ENCODE measurements at places on chromosomes 4 and X.
A peak's percentile ranks its signal among the peaks of the same experiment; 100 is the strongest.

DNA sequence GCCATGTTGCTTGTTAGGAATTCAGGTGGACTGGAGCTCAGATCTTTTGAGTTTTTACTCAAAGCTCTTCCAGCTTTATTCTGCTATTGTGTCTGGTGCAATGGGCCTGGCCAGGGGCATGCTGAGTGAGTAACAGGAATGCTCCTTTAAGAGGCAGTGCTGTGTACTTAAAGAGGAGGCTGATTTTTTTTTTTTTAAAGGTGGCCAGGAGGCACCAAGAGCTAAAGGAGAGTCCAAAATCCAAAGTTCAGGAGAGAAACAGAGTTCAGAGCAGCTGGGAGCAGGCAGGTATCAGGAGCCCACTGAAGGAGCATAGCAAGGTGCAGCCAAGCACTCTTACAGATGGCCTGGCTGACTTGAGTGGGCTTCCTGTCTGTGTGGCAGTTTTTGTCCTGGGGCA lies 178.7 kb downstream of the FMR1NB start:
- DNase-seq: no peak

DNA sequence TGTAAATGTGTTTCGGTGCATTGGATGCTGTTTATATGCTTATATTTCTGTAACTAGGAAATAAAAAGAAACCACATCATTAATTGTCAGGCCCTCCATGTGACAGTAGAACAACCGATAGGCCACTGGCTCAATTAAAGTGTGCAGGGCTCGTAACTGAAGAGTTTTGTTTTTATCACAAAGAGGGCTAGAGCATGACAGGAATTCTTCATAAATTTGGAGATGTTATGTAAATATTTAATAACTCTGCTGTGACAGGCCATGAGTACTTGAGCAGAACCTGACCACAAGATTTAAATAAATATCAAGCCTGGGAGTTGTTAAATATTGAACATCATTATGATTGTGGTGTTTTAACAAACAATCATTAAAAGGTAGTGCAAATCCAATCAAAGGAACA lies 55.9 kb downstream of the MID1 start:
- no peak for DNase-seq

GRCh38 chr4:150781191-150781590 lies 199.2 kb downstream of the MAB21L2 start:
- no peak for DNase-seq

DNA sequence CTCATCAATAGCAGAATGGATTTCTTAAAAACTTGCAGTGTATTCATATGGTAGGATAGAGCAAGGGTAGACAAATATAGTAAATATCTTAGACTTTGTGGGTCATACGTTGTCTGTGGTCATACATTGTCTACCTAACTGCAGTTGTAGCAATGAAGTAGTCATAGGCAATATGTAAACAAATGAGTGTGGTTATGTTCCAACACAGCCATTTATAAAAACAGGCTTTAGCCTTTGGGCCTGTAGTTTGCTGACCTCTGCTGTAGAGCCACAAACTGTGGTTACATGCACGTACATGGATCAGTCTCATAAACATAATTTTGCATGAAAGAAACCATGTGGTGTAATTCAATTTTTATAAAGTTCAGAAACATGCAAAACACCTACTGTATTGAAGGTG lies 98.9 kb downstream of the LARP1B start:
- DNase-seq: no peak

DNA sequence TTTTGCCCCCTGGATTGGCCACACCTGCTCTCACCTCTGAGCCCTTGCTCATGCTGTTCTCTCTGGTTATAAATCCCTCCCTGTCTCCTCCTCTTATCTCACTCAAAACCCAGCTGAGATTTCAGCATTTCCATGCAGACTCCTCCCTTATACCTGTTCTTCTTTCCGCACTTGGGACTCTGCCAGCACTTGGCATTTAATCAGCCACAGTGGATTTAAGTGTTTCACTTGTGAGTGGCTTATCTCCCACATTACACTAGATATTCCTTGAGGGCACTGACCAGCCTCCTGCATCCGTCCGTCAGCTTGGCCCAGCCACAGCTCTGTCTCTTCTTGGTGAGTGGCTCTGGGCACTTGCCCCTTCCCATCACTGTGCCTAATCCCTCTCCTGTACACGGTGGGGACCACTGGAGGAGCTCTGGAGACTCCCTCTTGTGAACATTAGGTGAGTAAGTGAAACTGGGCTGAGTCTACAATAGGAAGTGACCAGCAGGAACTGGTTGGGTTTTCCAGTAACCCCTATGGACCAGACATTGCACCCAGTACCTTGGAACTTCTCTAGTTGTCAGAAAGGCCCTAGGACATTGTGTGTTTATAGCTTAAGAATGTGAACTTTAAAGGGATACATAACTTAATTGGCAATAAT lies 19.9 kb downstream of the FGFBP1 start:
- DNase-seq: no peak

GRCh38 chr4:126298271-126298670 lies 983.5 kb downstream of the FAT4 start:
- DNase-seq: no peak

DNA sequence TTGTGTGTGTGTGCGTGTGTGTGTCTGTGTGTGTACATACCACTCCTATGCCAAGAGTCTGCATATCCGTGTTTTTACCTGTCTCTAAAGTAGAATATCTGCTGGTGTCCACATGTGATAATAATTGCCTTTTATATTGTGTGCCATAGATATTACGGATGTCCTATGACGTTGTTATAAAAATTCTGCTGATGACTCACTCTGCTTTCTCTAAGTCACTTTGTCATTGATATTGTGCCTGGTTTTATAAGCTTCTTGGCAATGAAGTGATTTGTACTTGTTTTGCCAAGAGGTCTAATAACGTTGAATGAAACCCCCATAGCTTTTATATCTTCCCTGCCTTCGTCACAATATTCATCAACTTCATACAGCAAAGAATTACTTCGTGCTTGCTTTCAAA lies 102.6 kb upstream of the C1GALT1C1 start:
- DNase-seq: no peak

DNA sequence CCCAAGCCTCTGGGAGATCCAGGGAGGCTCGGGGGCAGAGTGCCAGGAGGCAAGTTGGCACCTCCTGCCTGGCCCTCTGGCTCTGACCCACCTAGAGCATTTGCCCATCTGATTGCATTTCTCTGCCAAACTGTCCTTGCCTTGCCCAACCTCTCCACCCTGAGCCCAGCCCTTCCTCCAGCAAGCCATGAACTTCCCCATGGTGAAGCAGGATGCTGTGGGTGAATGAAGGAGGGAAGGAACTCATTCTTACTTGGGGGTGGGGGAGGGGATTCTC lies 9.3 kb upstream of the CNGA2 start:
- DNase-seq: peak; percentile 62

- no peak for DNase-seq
Observed at GRCh38 chrX:16852617-16853179, 17.5 kb downstream of the RBBP7 start.

GRCh38 chr4:9765091-9765490 lies 16.3 kb upstream of the DRD5 start:
- DNase-seq: no peak

- no peak for DNase-seq
Observed at GRCh38 chr4:186798951-186799659, 75.4 kb upstream of the FAT1 start.

DNA sequence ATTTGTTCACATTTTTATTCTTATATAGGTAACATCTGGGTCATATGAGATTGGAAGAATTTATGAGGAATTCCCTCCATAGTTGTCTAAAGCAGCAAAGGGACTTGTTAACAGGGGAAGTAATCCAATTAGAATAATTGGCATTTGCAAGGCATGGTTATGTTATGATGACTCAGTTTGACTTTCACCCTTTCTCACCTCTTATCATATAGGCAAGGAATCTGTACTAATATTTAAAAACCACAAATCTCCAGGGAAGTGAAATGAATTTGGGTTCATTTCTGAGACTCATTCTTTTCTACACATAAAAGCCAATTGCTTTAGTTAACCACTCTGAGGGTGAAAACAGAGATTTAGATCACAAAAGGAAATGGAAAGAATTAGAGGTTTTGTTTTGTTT lies 281.5 kb upstream of the DKK2 start:
- no peak for DNase-seq

DNA sequence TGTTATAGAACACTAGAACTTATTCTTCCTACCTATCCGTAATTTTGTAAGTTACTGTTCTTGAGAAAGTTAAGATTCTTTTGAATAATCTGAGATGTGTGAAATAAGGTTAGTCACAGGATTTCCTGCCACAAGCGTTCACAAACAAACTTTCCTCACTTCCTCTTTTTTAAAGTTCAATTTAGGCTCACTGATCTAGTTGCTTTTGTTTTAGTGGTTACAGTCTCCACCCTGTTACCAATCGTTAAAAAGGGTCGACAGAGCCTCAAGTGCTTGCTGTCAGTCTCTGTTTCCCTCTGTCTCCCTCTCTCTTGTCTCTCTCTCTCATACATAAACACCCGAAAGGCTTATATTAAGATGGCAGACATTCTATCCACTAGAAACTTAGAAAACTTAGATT lies 35.9 kb upstream of the STK26 start:
- DNase-seq: no peak

GRCh38 chr4:101693842-101694398 lies 96.6 kb upstream of the BANK1 start:
- no peak for DNase-seq

DNA sequence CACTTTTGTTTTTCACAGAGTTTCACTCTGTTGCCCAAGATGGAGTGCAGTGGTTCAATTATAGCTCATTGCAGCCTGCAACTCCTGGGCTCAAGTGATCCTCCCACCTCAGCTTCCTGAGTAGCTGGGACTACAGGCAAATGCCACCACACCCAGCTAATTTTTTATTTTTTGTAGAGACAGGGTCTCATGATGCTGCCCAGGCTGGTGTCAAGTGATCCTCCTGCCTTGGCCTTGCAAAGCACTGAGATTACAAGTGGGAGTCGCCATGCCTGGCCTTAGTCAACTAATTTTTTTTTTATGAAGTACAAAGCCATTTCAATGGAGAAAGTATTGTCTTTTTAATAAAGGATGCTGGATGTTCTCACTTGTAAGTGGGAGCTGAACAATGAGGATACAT lies 51.3 kb upstream of the UXT start:
- DNase-seq: no peak

DNA sequence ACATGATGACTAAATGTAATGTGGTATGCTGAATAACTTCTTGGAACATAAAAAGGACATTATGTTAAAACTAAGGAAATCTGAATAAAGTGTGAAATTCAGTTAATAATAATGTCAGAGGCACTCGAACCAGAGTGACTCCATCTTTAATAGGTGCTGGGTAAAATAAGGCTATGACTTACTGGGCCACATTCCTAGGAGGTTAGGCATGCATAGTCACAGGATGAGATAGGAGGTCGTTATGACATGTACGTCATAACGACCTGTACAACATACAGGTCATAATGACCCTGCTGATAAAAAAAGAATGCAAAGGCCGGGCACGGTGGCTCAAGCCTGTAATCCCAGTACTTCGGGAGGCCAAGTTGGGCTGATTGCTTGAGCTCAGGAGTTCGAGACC lies 28.9 kb upstream of the OPHN1 start:
- DNase-seq: no peak

DNA sequence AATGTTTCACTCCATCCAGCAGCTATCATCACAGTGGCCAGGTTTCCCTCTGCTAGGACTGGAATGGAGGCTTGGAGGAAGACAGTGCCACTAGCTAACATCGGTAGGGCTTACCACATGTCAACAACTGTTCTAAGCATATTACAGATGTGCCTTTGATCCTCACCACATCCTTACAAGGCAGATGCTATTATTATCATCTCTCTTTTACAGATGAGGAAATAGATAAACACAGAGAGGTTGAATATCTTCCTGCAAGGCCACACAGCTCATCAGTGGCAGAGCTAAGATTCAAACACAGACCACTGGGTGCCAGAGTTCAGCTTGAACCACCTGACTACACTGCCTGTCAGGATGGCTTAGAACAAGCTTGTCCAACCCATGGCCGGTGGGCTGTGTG lies 47.4 kb downstream of the MAMLD1 start:
- no peak for DNase-seq

DNA sequence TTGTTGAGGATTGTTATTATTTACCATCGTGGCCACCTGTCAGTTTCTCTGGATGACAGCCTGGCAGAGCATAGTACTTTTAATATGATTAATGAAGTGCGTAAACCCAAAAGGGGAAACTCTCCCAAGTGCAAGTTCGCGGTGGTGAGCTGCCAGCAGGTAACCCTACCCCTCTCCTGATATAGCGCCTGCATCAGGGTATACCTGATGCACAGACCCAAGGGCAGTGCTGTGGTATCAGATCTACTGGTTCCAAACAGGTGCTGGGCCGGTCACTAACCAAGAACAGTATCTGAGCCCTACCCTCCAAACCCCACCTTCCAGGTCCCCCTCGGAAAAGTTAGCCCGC lies 1.6 kb downstream of the RNF150 start:
- DNase-seq: no peak

- DNase-seq: no peak
Observed at GRCh38 chr4:101008503-101008902, 338.8 kb downstream of the PPP3CA start.

DNA sequence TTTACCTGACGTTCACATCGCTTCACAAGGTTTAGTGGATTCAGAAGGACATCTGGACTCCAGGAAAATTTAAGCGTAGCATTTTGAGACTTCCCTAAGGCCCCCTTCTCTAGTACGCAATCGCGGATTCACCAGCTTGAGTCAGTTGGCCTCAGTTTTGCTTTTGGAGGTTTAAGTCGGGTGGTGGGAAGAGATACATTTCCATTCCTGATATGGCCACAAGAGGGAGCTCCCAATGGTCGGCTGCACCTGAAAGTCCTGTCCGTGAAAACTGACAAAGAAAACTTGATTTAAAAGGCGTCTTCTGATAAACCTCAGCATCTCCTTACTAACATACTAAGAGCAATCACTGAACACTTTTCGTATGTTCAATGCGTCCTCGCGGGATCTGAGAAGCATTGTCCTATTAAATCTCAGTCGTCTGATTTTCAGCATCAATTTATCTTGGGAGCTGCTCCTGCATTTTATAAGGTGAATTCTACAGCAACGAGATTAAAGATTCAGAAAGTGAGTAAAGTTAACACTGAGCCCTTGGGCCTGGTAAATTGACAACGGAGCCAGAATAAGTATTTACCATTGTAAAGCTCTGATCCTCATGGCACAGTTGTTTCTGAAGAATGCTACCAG lies 50.6 kb downstream of the LGI2 start:
- no peak for DNase-seq

DNA sequence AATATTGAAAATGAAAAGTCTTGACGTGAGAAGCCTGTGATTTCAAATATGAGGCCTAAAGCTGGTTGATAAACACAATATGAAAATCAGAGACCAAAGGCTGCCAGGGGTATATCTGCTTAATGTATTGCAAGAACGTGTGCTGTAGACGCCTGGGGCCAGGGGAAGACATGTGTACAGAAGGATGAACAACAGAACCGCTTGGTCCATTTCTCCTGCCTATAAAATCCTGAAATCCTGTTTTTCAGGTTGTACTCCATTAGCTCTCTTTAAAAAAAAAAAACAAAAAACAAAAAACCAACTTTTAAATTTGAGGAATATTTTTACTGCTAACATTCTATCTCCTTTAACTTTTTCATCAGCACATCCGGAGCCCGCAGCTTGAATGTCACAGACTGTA lies 109.2 kb downstream of the STOX2 start:
- no peak for DNase-seq

Measured in posterior vena cava (tissue), 2 donors.